Stimulated activated CD8-positive, alpha-beta memory T cell treated with anti-CD3 and anti-CD28 coated beads, Interleukin-7, amount 100 ng/mL, for 24 hours (primary cell): ENCODE measurements at places on chromosomes 12 and 14.

DNA sequence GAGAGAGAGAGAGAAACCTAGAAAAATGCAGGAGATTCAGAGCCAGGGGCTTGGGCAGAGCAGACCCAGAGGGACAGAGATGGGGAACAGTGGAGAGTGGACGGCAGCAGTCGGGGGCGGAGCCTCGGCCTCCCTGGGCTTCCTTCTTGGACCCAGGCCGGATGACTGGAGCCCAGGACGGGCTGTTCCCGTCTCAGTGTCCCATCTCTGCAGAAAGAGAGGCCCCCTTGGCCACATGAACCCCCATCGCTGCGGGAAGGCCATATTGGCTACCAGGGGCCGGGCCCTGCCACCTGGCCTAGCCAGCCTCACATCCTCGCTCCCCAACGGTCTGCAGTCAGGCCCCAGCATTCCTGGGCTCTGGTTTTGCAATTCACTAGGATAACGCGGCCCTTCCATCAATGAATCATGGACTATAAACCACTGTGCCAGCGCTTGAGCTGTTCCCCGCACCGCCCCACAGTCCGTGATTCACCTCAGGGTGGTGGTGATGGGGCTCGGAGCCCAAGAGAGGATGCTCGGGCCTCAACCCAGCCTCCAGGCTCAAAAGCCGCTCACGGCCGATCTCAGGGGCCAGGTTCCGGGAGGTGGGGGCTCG is 116.5 kb downstream of the RFLNA start:
- DNase-seq, result no peak

GRCh38 chr12:53645165-53645564 is 19.0 kb upstream of the ATF7 start:
- no peak for DNase-seq

DNA sequence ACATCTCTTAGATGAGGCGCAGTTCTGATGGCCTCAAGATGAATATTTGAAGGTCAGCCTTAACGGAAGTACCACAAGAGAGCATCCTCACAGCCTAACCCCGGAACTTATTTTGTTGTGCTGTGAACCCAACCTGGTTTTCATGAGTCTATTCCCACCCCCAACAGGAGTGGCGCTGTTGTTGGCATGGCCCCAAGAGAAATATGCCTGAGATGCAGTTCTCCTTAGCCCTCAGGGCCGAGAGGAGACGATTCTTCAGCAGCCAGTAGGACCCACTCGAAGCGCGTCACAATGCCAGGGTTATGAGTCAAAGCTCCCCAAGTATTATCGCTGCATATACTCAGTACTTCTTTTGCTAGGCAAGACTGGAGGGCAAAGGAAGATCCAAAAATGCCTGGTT is 24.5 kb upstream of the BCL11B start:
- DNase-seq, result no peak

GRCh38 chr12:132761032-132761920 is at the start of gene ANKLE2:
ANKLE2 (minus strand) TSS chr12:132761832; CDS start chr12:132761798, 34 bp downstream.
- DNase-seq, result peak; percentile 38

DNA sequence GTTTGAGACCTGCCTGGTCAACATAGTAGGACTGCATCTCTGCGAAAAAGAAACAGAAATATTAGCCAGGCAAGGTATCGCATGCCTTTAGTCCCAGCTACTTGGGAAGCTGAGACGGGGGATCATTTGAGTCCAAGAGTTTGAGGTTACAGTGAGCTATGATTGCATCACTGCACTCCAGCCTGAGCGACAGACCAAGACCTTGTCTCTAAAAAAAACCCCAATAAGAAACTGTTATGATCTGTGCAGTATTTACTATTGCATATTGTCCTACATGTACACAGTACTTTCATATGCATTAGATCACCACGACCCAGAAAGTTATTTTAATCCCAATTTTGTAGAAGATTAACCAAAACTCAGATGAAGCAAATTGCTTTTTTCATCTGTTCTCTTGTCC is 187.5 kb downstream of the PCNX1 start:
- DNase-seq, result no peak

DNA sequence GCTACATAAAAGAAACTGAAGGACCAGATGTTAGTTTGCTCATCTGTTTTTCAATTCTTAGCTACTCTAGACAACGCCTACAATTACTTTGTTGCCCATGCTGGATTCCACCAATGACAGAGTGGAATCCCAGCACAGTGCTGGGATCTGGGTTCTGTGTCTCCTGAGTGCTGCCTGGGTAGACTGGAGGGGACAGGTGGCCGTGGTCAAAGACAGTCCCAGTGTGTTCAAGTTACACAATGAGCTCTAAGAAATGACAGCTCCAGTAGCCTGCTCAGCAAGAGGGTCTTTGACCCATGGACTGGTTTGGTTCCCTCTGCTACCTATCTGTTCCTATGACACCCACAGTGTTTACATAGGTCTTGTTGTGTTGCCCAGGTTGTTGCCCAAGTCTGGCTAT is 38.5 kb downstream of the C2CD5 start:
- DNase-seq, result no peak
